NCI-H1092 (cell line): ENCODE measurements at places on chromosomes 7 and 10.
A peak's percentile ranks its signal among the peaks of the same experiment; 100 is the strongest.

DNA sequence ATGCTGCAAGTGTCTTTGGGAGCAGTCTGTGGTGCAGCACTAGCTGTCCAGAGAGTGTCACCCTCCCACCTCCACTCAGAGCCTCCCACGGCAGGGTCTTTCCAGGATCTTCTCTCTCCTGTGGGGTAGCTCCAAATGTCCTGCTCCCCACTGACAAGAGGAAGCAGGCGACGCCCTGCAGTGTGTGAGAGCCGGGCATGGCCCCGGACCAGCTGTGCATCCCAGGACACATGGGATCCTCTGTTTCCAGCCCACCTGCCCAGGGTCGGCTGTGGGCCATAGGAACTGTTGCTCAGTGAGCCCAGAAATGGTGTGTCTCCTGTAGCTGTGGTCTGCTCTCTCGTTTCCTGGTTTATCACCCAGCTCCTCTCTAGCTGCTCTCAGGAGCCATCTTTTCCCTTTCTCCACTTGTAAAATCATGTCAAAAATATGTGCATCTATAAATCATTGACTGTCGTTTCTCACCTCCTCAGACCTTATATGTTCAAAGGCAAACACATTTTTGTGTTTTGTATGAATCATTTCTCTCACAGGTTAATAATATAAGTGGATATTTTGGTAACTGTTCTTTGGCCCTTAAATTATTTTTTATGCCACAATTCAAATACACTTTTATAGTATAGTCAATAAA is 74.9 kb downstream of the VWC2 start:
- DNase-seq: no peak

DNA sequence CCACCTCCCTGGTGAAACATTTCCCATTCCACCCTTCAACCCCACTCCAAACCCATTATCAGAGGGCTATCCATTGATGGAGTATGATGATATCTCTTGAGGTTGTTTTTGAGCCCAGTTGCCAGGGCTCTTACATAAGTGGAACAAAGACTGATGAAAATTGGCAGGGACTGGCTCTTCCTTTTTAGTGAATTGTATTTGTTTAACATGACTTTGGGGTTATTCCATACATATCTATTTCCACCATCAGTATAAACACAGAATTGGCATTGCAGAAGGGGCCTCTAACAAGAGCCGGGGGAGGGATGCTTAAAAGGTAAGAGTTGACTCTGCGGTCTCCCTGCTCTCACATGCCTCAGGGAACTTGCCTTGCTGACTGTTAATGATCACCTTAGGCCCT is 28.9 kb downstream of the FZD1 start:
- DNase-seq: peak; percentile 24

GRCh38 chr10:119191881-119192280 is 13.3 kb upstream of the PRDX3 start:
- no peak for DNase-seq

GRCh38 chr7:38411404-38411803 is 138.0 kb upstream of the TARP start:
- DNase-seq: no peak

DNA sequence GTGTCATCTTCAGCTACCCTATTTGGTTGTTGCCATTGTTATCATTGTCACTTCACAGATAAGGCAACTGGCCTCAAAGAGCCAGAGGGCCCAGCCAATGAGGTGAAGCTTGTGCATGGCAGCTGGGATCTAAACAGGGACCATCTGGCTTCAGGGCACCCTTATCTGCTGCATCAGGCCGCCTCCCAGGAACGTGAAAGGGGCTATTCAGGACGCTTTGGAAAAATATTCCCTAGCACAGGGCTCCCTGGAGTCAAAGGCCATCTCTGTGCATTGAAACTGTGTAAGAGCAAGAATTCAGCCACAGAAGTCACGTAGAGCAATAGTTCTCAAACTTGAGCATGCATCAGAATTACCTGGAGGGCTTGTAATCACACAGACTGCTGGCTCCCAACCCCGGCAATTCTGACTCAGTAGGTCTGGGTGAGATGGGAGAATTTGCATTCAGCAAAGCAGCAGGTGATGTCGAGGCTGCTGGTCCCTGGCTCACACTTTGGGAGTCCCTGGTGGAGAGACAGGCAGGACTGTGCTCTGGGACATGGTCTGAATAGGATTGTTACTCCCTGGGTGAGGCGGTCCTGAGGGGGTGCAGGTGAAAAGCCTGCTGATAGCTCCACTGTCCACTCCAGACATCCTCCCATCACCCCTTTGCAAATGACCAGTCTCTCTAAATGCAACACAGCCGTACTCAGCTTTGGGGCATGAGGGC is 21.5 kb upstream of the PLEKHA1 start:
- DNase-seq: no peak

DNA sequence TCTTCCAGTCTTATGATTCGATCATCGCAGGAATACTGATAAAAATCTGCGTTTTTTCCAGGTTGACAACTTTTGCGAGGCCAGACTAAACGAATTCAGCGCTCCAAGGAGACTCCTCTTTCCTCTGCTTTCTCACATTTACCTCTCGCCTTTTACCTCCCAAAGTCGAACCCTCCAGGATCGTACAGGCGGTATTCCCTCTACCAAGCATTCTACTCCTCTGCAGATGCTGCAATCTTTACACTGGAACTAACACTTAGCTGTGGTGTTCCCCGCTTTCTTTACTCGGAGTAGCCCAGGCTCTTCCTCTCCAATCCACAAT is 449 bp downstream of the NUDT5 start:
- DNase-seq: no peak

DNA sequence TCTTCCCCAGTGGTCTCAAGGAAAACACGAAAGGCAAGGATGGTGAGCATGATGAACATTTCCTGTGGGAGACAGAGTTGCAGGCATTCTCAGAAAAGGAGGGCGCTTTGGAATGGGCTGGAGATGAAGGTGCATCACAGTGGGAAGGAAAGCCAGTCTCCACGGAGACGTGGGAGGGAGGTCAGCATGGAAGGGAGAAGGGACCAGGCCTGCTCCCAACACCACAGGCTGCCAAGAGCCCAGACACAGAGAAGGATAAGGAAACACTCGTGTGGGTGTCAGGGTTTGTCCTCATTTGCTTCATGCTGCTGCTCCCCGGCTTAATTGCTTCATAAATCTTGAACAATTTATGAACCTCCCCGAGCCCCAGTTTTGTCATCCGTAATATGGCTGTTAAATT is 231.5 kb upstream of the ZNF32 start:
- DNase-seq: no peak

DNA sequence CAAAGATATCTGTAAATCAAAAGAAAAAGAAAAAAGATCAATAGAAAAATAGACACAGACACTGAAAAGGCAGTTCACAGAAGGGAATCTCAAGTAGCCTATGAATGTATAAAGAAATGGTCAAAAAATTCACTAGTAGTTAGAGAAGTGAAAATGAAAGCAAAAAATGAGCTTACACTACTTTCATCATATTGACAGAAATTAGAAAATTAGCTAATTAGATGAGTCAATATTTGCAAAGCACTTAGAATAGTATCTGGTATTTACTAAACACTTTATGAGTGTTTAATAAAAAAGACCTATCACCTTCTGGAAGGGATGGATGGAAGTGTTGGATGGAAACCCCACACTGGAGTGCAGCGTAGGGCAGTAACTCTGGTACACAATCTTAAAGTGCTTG is 1.7 kb upstream of the CFAP58 start:
- no peak for DNase-seq

- no peak for DNase-seq
Observed at GRCh38 chr10:69372126-69372980, 44.4 kb downstream of the TACR2 start.

DNA sequence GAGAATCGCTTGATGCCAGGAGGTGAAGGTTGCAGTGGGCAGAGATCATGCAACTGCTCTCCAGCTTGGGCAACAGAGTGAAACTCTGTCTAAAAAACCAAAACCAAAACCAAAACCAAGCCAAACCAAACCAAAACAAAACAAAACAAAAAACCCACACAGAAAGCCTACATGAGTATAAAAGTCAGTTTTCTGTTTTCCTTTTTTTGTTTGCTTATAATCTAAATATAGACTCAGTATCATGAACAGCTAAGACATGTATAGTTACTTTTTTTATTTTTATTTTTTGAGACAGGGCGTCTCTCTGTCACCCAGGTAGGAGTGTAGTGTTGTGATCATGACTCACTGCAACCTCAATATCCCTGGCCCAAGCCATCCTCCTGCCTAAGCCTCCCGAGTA is 16.8 kb upstream of the MTPN start:
- no peak for DNase-seq

DNA sequence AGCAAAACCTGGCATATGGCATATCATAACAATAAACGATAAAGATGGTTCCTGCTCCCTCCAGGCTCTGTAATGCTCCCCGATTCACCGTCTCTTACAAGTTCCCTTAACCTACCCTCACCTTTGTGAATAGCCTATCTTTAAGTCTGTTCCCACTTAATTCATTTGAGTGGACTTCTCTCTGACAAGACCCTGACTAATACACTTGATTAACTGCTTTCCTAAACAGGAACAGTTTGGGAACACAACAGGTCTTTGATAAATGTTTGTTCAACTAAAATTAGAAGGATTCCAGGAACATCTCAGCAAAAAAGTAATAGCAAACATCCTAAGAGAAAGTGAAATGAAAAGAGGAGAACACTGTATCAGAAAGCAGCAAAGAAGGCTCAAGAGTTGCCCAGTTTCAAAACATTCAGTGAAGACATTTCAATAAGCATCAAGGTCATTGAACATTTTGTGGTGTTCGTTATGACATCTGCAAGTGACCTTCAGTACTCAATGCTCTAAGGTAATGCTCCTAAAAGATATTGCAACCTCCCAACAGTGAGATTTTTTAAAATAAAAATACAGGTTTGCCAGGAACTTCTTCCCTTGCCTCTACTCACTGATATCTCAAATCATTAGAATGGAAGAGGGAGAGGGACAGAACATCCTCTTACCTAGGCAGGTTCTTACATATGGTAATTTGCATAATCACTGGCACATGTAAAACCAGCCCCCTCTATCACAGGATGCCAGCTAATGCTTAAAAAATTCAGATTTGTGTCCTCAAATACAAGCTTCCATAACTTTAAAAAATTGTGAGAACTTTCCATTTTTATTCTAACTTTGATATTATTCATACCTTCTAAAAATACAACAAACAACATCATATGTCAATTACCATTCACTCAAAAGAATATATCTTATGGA is 11.4 kb upstream of the ARHGAP12 start:
- DNase-seq: no peak

- no peak for DNase-seq
Observed at GRCh38 chr7:100102950-100103840, 1.8 kb downstream of the AP4M1 start.

- no peak for DNase-seq
Observed at GRCh38 chr7:77457779-77458178, 41.6 kb upstream of the GSAP start.

DNA sequence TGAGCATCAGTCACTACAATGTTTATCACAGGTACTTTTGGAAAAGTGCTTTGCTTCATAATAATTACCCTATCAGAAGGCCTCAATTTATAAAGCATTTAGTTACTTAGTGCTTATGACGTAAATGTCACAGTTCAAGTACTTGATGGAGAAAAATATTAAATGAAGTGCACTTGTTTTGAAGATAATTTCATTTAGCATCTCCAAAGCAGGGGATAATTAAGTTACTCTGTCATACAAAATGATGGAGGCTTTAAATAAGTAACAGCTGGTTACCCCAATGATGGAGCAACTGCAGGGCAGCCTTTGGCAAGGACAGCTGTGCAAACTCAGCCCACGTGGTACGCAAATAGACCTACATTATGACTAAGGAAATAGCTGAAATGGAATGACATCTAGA is 768.8 kb downstream of the GRM8 start:
- peak; percentile 74 for DNase-seq

DNA sequence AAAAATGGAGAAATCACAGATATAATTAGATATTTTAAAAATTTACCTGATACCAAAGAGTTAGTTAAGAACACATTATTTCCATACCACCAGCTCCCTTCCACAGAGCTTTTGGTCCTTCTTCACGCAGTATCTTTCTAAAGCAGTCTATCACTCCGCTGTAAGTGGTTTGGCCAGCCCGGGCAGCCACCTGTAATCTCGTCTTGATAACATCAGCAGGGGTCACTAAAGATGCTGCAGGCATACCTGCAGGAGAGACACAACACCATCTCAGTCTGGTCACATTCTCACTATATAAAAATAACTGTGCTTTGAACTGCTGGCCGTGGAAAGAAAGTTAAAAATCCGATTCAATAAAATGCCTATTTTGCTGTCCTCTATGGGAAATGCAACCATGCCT is 200.1 kb downstream of the SLC25A13 start:
- DNase-seq: no peak

- DNase-seq: no peak
Observed at GRCh38 chr7:142442396-142442795, 184.5 kb upstream of the PRSS58 start.

DNA sequence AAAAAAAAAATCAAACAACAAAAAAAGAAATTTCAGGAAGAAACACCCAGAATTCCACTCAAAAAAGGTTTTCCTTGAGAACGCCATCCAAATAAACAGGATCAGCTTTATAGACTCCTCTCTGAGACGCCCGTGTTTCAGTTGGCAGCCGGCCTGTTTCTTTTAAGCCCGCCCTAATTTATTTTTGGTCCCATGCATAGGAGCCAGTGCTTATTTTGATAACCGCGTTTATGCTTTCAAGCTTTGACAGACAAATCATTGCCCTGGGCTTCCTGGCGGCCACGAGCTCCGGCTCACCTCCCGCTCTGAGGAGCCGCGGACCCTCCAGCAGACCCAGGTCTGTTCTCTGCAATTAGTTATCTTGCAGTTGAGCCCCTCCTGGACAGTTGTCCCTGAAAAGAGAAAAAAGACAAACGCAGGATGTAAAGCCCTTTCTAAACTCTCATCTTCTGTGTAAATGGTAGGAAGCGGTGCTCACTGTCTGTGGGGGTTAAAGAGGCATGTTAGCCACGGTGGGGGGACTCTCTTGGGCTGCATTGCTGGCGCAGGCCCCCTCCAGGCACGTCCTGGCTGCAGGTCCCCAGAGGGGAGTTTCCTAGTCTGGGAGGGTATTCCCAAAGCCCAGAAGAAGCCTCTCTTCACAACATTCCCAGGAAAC is 22.2 kb upstream of the UNCX start:
- DNase-seq: no peak

DNA sequence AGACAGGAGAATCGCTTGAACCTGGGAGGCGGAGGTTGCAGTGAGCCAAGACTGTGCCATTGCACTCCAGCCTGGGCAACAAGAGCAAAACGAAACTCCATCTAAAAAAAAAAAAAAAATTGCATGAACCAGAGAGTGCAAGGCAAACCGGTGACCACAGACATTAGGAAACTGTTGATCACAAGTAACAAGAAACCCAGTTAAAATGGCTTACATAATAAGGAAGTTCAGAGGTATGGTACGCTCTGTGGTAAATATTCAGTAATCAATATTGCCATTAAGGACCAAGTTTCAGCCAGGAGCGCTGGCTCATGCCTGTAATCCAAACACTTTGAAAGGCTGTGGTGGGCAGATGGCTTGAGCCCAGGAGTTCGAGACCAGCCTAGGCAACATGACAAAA is 9.2 kb upstream of the NT5C2 start:
- no peak for DNase-seq

- no peak for DNase-seq
Observed at GRCh38 chr10:34016576-34016975, 682.1 kb upstream of the NRP1 start.
